Cerebellum (tissue), 4 donors: ENCODE measurements at places on chromosomes 3 and 15. TPM values are rescaled to one million over a fixed set of nuclear protein-coding genes. Genes with fewer than 3 reads are reported as not detected.

Gene EFHB
- total RNA-seq: 0.64 TPM

Gene CSTA
- not detected for total RNA-seq

Gene LINGO1
- total RNA-seq: 30.1 TPM

- DNase-seq: no peak
Observed at GRCh38 chr3:61360297-61360965, 109.2 kb upstream of the FHIT start.

GRCh38 chr3:63878394-63879060, 14.9 kb downstream of the ATXN7 start:
- no peak for DNase-seq

- DNase-seq: no peak
Observed at GRCh38 chr15:44883199-44883877, 73.1 kb upstream of the TERB2 start.

GRCh38 chr15:25829073-25829472, 34.1 kb downstream of the ATP10A start:
- DNase-seq: no peak

DNA sequence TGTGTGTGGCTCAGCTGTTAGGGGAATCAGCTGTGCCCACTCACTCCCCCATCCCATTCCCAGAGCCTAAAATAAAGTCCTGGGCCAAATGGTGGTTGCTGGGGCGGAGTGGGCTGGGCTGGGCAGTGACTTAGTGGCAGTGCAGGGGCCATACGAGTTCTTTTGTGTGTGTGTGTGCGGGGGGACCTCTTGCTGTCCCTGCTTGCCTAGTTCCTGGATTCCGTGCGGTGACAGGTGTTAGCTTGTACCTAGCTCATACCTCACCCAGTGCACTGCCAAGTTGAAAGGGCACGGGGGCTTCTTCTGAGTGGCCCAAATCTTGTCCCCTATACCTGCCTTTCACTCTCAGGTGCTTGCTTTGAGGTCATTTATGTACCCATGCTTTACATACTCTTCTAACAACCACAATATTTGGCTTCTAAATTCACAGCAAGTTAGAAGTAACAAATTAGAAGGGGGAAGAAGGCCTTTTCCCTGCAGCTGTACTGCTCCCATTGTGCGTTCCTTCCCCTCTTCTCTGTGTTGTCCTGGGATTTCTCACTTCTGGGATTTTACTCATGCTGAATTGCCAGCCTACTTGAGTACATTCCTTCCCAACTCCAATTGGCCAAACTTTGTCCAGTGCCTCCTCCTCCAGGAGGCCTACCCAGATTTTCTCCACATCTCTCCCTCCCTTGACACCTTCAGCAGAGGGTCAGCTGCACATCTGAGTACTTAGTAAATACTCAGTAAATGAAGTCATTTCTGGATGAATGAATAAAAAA, 66.3 kb upstream of the POLG start:
- DNase-seq: no peak

DNA sequence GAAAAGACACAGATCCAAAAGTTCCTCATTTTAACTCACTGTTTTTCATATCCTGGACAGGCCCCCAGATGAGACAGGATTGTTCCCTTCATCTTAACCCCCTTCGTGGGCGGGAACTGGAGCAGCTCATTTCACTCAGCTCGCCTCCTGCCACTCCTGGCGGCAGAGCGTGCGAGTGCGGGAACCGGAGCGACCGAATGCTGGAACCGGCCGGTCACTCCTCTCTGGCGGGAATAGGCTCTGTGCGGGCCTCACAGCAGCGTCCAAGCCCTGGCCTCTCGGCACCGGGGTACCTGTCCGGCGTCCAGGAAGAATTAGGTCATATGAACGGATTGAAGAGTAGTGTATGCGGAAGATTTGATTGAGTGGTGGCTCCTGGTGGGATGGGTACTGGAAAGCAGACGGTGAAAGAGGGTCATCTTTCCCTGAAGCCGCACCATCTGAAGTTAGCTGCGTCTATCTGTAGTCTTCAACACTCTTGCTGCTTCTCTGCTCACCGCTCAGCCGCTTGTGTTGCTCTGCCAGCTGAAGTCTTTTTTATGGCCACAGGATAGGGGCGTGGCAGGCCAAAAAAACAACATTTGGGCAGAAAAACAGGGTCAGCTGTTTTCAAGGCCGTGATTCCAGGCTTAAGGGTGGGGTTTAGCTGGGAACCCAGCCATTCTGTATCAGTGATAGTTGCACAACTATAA, 42.3 kb upstream of the FXR1 start:
- no peak for DNase-seq

GRCh38 chr3:16849229-16849628, 35.5 kb upstream of the PLCL2 start:
- no peak for DNase-seq

GRCh38 chr3:157444797-157445184, 8.1 kb downstream of the PTX3 start:
- DNase-seq: no peak

DNA sequence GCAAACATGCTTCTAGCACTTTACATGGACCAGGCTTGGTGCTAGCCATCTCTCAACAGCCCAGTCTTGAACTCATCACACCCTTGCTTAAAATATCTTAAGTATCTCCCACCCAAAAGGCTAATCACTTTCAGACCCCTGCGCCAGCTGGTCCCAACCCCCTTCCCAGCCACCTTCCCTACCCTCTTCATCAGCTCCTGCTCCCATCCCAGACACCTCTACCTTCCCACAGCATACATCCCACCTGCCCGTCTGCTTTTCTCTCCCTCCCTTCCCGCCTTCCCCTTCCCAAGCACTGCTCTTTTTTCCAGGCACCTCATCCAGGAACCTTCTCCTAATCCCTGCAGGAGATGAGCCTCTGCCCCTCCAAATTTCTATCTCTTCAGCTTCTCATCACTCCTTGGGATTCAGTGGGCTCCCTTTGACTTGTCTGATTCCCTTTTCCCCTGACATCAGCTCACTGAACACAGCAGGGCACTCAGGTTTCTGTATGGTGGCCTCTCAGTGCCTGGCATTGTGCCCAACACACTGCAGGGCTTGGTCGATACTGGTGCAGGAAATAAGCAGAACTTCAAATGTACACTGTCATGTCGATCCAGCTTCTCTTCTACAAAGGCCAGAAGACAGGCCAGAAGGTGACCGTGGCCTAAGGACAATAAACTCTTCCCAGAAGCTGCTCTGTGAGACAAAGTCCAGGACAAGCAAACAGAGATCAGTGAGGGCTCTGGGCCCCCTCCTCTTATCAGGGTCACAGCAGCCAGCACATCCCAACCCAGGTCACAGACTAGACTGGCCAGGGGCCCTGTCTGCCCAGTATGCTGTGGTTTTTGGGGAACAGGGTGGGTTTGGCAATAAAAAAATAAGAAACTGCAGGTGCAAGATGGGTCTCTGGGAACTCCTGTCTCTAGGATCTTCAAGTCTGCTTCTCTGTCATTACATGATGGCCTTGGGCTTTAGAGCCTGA, 2.2 kb upstream of the ITIH1 start:
- no peak for DNase-seq

DNA sequence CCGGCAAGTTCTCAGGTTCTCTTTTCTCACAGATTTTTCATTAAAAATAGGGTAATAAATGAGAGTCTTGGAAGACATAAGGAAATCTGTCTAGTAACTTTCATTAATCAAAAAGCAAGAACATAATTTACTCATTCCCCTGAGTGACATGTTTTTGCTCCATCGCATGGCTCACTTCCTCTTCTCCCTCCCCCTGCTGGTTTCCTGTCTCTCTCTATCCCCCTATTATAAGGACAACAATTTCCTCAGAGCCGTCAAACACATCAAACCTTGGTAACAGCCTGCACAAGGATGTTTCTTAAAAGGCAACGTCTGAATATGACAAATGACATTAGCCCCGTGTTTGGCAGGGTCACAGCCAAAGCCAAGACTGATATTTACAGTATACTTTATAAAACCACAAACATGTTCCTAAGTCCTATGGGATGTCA, 1149.6 kb downstream of the IGSF11 start:
- DNase-seq: no peak

DNA sequence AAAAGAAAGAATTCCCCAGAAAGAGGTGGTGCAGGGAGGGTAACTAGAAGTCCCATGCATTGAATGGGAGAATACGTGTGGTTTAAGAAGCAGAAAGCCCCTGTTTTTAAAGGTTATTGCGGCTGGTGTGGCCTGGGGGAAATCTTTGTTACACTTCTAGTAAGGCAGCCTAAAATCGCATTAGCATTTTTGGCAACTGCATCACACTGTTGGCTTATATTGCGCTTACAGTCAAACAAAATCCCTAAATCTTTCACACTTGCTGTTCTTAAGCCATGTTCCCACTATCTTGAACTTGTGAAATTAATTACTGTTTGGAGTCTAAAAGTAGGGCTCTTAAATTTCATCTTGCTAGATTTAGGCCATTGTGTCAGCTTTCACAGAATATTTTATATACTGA, 66.0 kb upstream of the GOLIM4 start:
- no peak for DNase-seq

DNA sequence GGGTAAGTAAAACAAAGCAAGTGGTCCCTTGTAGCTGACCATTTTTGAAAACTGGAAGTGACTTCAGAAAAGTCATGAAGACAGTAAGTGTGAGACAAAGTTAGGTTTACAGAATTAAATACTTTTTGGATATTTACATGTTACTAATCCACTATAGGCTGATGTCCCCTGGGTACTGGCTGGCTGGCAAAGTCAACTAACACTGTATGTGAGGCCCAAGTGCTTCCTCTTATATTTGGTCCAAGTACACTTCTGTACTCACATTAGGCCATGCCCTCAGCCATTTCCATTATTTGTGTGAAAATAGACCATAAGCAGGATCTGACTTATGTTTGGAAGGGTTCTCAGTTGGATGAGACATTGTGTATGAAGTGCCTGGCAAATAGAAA, 5.5 kb upstream of the LEKR1 start:
- DNase-seq: no peak

DNA sequence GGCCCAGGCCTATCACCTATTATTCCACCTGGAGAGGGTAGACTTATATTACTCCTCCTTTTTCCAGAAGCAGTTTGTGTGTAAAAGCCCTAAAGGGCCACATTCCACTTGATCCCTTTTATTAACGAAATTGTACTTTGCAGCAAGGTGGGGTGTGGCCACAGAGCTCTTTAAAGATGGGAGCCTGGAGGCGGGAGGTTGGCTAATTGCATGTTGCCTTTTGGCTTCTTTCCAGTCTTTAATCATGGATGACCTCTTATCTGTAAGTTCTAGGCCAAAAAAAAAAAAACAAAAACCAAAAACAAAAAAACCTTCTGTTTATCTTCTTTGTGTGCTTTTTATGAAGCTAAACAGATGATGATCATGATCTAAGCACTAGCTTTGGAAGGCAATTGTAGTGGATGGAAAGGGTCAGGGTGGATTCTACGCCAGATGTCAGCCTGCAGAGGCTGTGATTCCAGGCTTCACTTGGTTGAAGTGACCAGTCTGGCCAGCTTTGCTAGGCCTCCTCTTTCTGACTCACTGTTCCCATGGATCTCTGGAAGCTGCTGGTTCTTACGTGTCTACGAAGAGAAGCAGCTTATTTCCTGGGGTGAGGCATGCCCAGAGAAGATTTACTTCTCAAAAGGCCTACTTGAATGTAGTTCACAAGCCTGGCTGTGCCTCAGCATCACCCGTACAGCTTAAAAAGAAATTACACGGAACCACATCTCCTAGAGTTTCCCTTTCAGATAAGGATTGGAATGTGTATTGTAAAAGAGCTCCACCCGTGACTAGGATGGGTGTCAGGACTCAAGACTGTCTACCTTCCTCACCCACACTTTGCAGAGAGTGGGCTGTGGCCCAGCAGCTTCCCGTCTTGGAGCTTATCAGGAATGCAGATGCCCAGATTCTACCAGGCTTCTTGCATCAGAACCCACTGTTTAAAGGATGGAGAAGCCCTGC, 330.9 kb upstream of the C2CD4B start:
- no peak for DNase-seq

DNA sequence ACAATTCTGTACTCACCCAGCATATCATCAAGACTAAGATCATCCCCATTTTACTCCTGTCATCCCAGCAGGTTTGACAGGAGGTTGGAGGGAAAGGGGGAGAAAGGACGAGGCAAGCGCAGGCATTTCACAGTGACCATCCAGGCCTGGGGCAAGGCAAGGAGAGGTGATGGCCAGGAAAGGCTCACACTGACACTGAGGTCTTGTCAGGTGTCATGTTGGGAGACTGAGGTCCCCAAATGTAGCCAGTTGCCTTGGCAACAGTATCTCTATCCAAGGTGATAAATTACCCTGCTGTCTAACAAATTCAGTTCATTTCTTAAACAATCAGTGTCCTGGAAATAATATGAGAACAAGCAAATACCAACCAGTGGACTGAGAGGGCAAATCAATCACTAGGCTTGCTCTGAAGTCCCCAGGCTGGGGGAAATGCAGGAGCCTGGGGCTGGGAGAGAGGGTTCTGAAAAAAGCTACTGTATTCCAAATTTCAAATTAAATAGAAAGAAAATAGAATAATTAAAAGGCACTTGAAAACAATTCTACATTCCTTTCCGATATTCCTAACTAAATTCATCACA, 172.8 kb downstream of the OSBPL10 start:
- no peak for DNase-seq
